Right kidney (tissue), 9 donors: ENCODE measurements at places on chromosomes 11 and 22.

GRCh38 chr11:40513281-40513680, 946.2 kb downstream of the LRRC4C start:
- no peak for DNase-seq

DNA sequence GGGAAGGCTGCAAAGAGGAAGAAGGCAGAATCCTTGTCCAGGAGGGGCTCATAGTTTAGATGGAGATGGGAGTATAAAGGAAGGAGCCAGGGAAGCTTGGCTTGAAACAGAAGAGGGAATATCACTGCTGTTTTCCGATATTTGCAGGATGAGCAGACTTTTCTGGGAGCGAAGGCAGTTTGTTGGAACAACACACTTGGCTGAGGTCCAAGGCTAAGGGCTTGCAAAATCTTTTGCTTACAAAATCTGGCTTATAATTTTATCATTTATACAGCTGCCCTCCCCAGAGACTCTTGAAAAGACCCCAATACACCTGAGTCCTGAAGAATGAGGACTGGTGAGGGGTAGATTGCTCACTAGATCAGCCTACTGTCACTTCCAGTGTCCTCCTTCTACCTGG, 174.8 kb downstream of the NELL1 start:
- DNase-seq: no peak

DNA sequence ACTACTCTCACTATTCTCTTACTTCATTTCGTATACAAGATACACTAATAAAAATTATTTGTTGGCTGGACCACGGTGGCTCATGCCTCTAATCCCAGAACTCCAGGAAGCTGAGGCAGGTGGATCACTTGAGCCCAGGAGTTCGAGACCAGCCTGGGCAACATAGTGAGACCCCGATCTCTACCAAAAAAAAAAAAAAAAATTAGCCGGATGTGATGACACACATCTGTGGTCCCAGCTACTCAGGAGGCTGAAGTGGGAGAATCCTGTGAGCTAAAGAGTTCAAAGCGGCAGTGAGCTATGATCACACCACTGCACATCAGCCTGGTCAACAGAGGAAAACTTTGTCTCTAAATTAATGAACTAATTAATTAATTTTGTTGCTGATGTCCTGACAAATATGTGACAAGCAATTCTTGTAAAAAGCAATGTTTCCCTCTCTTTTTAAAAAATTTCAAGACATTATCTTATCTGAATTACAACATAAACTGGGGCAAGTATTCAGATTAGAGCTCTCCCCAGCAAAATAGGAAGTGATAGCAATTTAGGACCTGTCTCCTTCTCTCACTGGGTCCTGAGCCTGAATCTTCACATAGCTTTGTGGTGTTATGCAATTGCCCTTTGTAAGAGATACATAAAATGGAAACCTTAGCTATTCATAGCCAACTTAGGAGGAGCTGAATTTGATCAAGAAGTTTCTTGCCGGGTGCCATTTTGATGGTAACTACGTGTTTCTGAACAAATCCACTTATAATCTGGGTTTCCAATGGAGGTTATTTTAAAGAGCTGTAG, 17.6 kb upstream of the TMA7B start:
- DNase-seq: no peak

DNA sequence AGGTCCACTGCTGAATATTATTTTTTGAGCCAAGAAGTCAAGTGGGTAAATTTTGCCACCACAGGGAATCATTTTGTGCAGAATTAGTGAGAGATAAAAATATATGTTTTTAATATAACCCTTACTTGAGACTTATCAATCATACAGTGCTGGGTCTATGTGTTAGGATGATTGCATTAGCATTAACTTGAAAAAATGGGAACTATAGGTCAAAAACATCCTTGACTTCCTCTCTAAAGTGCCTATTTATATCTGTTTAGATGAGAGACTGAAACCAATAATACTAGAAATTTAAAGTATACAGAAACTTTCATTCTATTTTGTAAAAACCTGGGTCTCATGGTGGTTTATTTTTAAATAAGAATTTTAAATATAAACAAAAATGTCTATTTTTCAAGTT, 65.1 kb upstream of the CARD18 start:
- no peak for DNase-seq

- no peak for DNase-seq
These were observed 142.4 kb downstream of the KIRREL3 start for GRCh38 chr11:126857860-126858808.

- DNase-seq: no peak
These were observed 109.5 kb downstream of the BBOX1 start for GRCh38 chr11:27150098-27150497.

GRCh38 chr11:131880976-131881375, 510.6 kb downstream of the NTM start:
- DNase-seq: no peak

DNA sequence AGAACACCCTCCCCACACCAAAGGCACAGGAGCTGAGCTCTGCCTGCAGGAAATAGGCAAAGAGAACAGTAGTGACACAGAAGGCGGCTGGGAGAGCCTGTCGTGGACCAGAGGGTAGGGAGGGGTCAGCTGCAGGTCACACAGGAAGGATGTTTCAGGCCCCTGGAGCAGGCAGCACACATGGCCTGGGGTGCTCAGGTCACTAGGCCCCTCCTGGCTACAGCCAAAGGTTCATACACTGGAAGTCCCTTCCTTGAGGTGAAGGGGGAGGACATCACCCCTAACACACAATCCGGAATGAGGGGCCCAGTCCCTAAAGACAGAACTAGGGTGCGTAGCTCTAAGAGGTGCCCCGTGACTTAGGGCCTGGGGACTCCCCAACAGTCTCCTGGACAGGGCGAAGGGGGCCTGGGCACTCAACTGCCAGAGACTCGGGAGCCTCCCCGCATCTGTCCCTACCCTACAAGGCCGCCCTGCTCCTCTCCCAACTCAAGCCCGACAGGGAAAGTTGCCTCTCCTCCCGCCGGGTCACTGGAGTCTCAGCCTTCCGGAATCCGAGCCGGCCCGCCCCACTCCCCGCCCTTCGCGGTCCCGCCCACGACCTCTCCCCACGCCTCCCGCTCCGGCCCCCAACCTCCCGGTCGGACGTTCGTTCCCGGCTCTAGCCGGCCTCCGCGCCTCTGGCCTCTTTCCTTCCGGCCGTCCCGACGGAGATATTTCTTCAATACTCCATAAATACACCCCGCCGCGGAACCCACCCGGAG, at the start of gene CYB5R2:
Gene CYB5R2, minus strand, starts transcription at position 541 of the 764 bp plus-strand sequence. CDS start 675 bp downstream, outside the sequence.
- DNase-seq: peak; percentile 48

- DNase-seq: no peak
These were observed 224.0 kb upstream of the B3GAT1 start for GRCh38 chr11:134636071-134636470.

DNA sequence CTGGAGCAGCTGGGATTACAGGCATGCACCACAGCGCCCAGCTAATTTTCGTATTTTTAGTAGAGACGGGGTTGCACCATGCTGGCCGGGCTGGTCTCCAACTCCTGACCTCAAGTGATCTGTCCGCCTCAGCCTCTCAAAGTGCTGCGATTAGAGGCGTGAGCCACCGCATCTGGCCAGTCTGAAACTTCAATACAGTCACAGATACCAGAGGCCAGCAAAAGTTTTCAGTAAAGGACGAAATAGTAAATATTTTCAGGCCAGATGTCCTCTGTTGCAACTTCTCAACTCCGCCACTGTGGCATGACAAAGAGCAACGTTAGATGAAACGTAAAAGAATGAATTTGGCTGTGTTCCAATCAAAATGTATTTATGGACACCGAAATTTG, 403.6 kb downstream of the MN1 start:
- no peak for DNase-seq

- DNase-seq: no peak
These were observed 143.5 kb downstream of the CCDC81 start for GRCh38 chr11:86518211-86518610.

- DNase-seq: no peak
These were observed 3.9 kb downstream of the TANGO2 start for GRCh38 chr22:20024650-20025397.

GRCh38 chr11:134022748-134023147, 46.1 kb upstream of the JAM3 start:
- DNase-seq: no peak

DNA sequence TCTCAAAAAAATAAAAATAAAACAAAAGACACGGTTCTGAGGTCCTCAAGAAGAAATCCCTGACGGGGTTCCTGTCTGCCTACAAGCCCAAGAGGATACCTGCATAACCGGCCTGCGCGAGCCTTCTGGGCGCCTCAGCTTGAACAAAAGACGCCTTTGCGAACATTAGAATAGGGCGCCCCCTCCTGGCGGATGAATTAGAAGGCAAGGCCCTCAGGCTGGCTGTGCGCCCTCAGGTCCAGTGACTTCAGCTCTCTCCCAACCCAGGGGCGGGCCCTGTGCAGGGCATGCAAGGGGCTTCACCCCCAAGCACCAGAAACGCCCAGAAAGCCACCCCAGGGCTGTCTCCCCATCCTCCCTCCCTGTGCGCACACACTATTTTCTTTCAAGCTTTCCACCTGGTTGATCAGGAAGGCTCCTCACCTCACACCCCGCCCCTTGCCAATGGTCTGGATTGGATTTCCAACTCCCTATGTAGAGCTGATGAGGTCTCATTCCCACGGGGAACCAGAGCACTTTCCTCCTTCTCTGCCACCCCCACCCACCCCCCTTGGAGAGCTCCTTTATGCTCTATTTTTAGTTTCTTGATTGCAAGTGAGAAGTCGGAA, 273.3 kb downstream of the BUD13 start:
- DNase-seq: peak; percentile 75

- DNase-seq: no peak
These were observed 2.8 kb downstream of the APOL6 start for GRCh38 chr22:35651085-35651484.

DNA sequence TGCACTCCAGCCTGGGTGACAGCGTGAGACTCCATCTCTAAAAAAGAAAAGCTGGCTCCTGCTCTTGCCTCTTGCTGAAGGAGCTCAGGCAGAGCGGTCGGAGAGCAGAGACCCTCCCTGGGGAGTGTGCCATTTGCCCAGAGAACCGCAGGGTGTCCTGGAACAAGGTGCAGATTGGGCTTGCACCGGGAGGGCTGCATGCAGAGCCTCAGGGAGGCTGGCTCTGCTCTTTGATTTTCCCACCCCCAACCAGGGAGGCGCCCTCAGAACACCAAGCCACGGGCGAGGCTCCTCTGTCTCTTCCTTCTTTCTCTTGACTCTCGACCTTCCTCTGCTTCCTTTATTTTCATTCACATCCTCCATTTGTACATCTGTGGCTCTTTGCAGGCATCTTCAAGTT, 889.1 kb downstream of the OPCML start:
- no peak for DNase-seq

DNA sequence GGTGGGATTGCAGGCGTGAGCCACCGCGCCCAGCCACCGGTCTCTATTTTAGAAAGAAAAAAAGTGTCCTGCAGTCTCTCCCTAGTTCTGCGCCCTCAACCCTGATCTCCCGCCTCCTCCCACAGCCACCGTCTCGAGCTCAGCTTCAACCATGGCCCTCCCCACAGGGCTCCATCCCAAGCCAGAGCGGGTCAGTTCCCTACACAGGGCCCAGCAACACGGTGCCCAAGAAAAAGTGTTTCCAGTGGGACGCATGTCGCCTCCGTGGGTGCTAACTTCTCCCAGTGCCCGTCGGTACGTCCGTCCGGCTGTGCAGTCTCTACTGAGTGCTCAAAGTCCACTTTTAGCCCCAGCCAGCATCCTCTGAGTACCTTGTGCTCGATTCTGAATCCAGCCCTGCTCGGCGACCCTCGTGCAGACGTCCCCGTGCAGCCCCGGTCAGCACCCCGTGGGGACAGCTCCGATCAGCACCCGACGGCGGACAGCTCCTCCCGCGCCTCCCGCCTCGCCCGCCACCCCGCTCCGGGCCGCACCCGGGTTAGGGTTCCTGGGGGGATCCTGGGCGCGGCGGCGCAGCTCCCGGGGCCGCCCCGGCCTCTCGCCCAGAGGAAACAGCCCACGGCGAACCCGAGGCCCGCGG, 657 bp upstream of the MAPK8IP2 start:
- DNase-seq: peak; percentile 61

GRCh38 chr11:27807596-27807995, 107.3 kb upstream of the BDNF start:
- DNase-seq: no peak

DNA sequence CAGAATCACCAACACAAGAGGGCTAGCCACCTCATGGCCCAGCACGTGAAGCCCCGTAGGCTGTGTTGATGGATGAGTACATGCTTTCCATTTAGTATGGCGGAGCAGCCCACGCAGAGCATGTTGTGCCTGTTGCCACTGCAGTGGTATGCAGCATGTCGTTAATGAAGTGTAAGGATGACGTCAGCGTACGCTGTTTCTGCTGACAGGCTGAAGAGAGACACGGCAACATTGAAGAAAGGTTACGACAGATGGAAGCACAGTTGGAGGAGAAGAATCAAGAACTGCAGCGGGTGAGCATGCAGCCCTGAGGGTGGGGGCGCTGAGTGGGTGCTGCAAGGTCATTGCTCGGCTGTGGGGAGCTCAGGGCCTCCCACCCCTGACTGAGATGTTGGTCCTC, 62.8 kb downstream of the PPFIA1 start:
- no peak for DNase-seq

DNA sequence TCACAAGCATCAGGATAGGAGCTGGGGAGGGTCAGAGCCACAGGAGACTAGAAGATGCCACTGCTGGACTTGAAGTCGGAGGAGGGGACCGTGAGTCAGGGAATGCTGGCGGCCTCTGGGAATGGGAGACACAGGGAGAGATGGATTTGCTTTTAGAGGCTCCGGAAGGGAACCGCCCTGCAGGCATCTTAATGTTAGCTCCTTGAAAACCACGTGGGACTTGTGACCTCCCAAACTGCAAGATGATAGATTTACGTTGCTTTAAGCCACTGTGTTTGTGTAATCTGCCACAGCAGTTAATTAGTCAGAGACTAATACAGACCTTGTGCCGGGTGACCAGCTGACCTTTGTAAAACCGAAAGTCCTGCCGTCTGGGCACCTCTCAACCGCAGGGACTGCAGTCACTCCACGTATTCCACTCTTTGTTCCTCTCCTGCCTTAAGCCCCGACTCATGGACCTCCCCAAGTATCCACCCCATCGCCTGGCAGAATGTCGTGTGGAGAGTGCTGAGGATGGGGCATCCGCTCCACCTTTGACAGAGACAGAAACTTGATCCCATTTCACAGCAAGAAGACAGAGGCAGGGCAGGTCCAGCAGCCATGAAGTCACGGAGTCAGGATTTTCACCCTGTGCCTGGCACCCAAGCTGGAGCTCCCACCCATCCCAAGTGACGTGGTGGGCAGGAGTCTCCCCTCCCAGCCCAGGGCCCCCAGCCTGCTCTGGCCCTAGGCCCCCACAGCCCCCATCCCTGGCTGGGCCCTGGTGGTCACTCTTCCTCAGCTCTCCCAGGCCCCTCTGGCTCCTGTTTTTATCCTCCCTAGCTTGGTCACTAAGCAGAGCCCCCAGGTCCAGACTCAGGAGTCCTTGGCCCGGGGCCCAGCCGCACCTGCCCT, 19.4 kb upstream of the CTSD start:
- DNase-seq: no peak

- DNase-seq: no peak
These were observed 73.5 kb downstream of the SC5D start for GRCh38 chr11:121366038-121366437.

- DNase-seq: no peak
These were observed 27.9 kb downstream of the MB start for GRCh38 chr22:35589071-35589755.

GRCh38 chr22:35542157-35542938, 1.7 kb downstream of the RASD2 start:
- DNase-seq: peak; percentile 48
